ENCODE measurements at places on chromosomes 1 and 21.

GRCh38 chr1:210185063-210185462 is 47.5 kb upstream of the SERTAD4 start:
- no peak for DNase-seq

GRCh38 chr1:231971397-231972110 is 345.0 kb downstream of the DISC1 start:
- no peak for DNase-seq

DNA sequence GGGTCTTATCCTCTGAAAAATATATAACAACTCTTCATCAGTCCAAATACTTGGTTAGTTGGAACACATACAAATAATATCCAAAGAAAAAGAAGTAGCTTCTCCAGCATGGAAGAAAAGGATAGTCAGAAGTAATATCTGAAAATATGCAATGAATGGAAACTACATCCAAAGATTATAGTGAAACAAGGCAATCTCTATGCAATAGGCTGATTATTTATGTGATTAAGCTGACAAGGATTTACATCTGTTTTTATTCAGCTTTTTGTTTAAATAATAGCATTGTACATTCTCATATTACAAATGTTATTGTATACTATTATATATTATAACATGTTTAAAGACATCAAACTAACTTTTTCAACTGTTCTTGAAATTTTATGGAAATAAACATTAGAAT is 15.3 kb upstream of the TGFBR3 start:
- no peak for DNase-seq

- DNase-seq = no peak
Observed at GRCh38 chr1:73803380-73803779, 394.6 kb downstream of the LRRIQ3 start.

DNA sequence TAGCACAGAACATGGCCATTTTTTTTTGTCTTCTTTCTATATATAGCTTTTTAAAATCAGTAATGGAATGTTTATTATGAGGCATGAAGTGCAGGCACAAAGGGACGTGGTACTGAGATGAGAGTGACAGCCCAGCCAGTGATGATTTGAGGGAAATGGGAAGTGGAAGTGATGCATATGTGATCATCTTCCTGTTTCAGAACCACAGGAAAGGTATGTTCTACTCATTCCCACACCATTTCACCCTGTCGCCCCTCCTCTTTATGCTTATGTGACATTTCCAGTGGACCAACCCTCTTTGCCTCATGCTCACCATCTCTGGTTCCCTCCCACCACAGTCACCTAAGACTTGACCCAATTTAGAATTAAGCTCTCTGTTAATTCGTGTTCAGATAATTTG is 24.3 kb downstream of the PTGS2 start:
- DNase-seq = no peak

- DNase-seq = no peak
Observed at GRCh38 chr1:52364235-52364839, 1.7 kb downstream of the CC2D1B start.

GRCh38 chr21:26177187-26177586 is 6.6 kb upstream of the APP start:
- DNase-seq = no peak

DNA sequence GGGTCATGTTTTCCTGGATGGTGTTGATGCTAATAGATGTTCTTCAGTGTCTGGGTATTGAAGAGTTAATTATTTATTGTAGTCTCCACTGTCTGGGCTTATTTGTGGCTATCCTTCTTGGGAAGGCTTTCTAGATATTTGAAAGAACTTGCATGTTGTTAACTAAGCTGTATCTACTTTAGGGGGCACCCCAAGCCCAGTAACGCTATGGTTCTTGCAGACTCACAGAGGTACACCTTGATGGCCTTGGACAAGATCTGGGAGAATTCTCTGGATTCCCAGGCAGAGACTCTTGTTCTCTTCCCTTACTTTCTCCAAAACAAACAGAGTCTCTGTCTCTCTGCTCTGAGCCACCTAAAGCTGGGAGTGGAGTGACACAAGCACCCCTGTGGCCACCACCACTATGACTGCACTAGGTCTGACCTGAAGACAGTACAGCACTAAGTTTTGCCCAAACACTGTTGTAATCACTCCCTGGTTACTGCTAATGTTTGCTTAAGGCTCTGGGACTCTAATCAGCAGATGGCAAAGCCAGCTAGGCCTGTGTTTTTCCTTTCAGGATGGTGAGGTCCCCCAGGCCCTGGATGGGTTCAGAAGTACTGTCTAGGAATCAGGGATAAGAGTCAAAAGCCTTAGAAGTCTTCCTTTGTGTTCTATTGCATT is 76.5 kb upstream of the C1orf21 start:
- no peak for DNase-seq

GRCh38 chr1:23475641-23476040 is 8.3 kb downstream of the ASAP3 start:
- no peak for DNase-seq

- no peak for DNase-seq
Observed at GRCh38 chr1:79848316-79848715, 841.8 kb upstream of the ADGRL4 start.

GRCh38 chr1:229111703-229112319 is 159.1 kb upstream of the RAB4A start:
- no peak for DNase-seq

DNA sequence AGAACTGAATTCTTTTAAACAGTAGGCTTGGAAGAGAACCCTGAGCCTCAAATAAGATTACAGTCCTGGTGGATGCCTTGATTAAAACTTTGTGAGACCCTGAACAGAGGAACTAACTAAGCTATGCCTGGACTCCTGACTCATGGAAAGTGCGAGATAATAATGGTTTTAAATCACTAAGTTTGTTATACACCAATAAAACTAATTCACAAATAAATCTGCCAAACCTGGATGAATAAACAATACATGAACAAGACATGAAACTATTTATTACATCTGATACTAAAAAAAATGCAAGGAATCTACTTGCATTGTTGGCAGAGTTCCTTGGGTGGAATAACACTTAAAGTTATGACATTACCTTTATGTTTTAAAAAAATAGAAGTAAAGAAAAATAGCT is 118.4 kb downstream of the PIGK start:
- no peak for DNase-seq

- DNase-seq = no peak
Observed at GRCh38 chr1:185360714-185361113, 43.7 kb upstream of the IVNS1ABP start.

GRCh38 chr1:29368936-29369932 is 132.9 kb downstream of the PTPRU start:
- no peak for DNase-seq

DNA sequence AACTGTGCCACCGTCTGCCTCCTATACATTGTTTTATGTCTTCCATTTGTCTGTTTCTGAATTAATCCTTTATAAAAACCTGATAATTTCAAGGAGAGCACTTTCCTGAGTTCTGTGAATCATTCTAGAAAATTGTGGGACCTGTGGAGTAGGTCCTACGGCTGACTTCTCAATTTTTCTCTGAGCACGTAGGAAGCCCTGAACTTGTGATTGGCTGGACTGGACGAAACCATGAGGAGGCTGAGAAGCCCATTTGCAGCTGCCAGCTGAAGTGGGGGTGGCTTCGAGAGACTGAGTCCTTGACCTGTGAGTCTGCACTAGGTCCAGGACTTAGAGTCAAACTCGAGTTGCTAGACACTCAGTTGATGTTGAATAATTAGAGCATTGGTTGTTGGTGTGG is 277.1 kb upstream of the NCAM2 start:
- no peak for DNase-seq

- no peak for DNase-seq
Observed at GRCh38 chr1:162901243-162901642, 40.3 kb upstream of the CCDC190 start.

DNA sequence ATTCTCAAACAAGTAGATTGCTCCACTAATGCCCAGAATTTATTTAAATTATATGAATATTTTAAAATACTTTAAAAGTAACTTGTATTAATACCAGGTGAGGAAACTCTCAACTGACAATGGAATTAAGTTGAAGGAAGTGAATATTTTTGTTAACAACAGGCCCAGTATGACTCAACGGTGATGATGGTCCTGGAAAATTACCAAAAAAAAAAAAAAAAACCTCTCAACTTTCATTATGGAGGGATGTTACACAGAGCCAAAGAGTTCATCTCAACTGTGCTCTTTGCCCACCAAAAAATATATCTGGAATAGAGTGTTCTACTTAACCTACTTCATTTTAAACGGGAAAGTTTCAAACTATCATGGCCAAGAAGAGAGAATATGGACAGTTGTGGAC is 28.3 kb downstream of the CFH start:
- DNase-seq = no peak

DNA sequence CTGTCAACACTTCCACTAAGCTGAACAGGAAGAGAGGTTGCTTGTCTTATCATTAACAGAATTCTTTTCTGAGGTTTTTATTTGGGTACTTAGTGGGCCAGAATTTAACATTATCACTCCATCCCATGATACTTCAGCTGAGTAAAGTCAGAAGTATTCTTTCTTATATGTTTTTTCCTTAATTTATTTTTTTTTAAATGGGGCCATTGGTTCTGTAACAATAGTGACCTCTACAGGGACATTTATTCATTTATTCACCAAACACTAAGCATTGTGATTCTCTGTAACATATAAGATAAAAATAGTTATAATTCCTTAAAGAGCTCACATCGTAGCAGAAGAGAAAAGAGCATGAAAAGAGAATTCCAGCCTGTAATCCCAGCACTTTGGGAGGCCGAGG is 9.8 kb downstream of the GREM2 start:
- DNase-seq = no peak

DNA sequence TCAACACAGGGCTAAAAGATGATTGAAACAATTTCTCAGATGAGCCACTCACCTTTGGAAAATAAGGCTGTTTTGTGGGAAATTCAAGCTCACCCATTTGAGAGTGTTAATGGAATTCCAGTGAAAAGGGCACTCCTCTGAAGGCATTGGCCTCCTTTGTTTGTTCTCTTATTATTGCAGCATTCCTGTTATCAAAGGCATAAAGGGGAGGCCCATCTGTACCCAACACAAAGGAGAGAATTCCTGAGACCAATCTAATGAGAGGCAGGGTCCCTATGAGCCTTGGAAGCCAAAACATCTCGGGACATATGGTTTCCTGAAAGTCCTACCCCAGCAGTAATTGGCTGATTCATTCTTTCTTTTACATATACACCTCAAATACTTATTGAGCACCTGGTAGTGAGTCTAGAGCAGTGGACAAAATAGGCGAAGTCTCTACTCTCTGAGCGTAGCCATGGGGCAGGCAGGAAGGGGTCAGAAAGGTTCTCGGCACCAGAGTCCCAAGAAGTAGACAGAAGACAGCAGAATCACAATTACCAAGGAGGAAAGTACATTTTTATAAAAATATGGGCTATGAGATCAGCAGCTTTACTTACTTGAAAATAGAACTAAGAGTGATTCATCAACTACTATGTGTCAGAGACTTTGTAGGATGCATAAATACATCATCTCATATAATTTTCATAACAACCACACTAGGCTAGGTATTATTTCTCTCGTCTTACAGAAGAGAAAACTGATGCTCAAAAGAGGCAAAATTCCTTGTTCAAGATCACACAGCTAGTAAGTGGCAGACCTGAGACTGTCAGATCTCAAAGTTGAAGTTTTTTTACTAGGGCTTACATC is 218.7 kb downstream of the DAB1 start:
- no peak for DNase-seq

GRCh38 chr1:189369612-189370011 is 1108.1 kb downstream of the BRINP3 start:
- no peak for DNase-seq

GRCh38 chr1:24443241-24443656 is 27.6 kb downstream of the NIPAL3 start:
- DNase-seq = no peak

- no peak for DNase-seq
Observed at GRCh38 chr1:236417336-236417735, 23.2 kb downstream of the EDARADD start.

DNA sequence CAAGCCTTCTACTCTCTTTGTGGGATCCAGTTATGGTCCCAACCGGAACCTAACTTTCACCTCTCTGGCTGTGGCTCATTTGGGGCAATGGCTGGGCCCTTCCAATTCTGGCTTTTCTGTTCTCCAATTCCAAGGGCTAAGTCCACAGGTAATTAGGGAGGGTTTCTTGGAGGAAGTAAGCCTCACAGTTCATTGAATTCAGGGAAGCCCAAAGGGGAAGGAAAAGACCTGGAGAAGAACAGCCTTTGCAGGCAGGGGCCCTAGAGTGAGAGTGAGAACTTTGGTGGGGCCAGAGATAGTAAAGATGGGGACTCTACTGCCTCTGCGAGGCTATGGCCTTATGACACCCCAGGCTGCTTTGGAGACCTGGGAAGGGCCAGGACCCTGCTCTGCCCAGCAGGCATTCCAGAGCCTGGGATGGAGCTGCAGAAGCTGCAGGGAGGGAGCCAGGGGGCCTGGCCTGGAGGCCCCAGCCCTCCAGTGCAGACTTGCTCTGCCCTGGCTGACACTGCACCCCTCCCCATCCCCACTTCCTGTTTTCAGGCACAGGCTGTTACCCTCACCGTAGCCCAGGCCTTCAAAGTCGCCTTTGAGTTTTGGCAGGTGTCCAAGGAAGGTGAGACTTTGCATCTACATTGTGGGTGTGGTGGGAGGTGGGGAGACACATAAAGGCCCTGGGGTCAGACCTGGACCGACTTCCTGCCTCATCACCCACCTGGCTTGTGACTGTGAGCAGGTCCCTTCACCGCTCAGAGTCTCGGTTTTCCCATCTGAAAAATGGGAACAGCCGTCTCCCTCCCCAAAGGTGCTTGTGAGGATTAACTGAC is 18.9 kb downstream of the LDLRAP1 start:
- peak; percentile 66 for DNase-seq

DNA sequence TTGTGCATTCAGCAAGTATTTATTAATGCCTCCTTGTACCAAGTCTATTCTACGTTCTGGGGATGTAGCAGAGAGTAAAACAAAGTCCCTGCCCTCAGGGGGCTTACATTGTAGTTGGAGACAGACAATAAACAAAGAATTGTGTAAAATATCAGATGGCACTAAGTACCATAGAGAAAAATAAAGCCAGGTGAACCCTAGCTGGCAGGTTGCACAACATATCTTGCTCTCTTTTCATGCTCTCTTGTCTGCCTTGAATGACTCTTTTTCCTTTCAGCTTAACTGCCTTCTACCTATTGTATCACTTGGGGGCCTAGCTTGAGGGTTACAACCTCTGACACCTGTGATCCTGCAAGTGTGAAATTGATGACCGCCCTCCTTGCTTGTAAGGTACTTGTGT is 20.7 kb upstream of the FASLG start:
- no peak for DNase-seq

DNA sequence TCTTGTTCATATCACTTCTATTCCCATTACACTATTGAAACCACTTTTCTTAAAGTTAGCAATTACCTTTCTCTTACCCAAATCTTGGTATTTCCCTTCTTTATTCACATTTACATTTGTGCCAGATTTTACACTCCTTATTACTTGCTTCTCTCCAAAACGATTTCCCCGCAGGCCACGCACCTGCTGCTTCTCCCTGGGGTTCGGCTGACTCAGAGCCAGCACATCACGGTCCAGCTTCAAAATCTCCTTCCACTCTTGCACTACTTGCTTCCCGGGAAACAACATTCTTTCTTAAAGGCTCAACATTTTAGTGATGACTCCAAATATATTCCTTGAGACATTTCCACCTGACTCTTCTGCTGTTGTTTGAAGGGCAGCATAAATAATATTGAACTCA is 20.7 kb downstream of the LHX9 start:
- DNase-seq = no peak

- no peak for DNase-seq
Observed at GRCh38 chr1:74637296-74637695, 36.3 kb downstream of the ERICH3 start.

GRCh38 chr1:108592030-108592759 is 32.3 kb downstream of the EEIG2 start:
- DNase-seq = peak; percentile 27

- no peak for DNase-seq
Observed at GRCh38 chr1:202010180-202011015, at the start of gene ELF3. TSS of gene ELF3 (plus strand) at chr1:202010587. CDS start at chr1:202011137, 550 bp downstream.

GRCh38 chr1:27552911-27553420 is 51.0 kb downstream of the AHDC1 start:
- no peak for DNase-seq
